ENCODE measurements at places on chromosomes 6 and 20.

- no peak for DNase-seq
These were observed 8.8 kb upstream of the TAF8 start for GRCh38 chr6:42041481-42042053.

DNA sequence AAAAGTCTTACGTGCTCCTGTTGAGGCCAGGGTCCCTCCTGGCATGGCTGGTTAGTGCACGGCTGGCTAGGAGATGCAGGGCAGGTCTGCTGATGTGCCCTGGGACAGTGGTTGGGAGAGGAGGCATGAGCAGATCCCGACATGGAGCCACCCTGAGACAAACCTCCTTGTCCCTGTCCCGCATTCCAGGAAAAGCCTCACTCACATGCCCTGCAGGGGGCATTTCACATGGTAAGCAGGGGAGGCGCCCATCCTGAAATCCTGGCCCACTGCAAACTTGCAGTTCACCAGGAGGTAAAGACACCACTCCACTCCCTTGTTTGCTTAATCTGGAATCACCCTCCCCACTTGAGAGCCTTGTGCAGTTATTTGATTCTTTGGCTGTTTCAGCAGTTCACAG lies 116.7 kb upstream of the SLC24A3 start:
- no peak for DNase-seq

DNA sequence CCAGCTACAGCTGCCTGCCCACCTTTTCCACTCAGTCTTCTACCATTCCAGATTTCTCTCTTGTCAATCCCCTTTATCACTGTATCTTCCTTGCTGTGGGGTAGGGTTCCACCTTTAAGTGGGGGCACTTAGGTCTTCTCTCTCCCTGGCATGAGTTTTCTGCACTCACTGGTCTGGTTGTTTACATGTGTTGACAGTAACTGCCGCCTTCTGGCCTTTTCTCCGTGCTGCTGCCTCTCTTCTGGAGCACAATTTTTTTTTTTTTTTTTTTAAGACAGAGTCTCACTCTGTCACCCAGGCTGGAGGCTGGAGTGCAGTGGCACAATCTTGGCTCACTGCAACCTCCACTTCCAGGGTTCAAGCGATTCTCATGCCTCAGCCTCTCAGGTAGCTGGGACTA lies 12.0 kb downstream of the RNF114 start:
- no peak for DNase-seq

GRCh38 chr6:46923476-46923875 lies 1.7 kb upstream of the ADGRF5 start:
- DNase-seq = no peak

DNA sequence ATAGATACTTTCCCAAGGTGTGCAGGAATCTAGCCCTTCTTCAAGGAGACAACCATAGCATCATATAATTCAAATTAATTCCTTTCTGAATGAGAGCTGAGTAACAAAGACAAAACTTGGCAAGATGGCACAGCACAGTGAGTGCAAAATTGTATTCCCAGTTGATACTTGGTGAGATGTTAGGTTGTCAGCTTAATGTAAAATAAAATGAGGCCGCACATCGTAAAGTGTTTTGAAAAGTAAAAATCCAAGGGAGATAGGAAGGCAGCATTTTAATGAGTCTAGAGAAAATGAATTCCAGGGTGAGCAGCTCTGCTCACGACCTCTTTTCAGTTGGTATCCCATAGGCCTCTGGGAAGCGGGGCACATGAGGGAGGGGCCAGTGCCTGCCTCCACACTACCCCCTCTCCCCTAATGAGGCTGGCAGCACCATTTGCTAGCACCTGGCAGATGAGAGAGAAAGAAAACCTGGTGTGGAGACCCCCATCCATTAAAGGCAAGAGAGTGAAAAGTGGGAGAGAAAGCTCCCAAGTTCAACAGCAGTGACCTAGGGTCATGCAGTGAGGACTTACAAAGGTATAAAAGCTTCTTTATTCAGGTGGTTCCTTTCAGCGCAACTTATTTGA lies 158.4 kb downstream of the BTBD9 start:
- no peak for DNase-seq

DNA sequence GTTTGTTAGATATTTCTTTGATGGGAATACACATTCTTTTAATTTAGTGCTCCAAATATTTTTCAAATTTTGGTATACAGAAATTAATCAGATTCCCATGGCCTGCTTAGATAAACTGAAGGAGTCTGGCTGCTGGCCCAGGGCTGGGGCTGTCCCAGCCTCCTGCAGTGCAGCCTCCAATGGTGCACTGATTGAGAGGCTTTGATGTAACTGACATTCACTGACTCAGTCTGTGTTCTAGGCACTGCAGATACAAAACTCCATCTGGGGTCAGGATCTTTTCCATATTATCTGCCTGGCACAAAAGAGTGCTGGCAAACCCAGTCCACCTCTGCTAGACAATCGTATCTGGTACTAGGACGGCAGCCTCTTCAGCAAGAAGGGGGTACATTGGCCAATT lies 64.8 kb downstream of the GRIK2 start:
- DNase-seq = no peak

- no peak for DNase-seq
These were observed 67.1 kb upstream of the DUSP22 start for GRCh38 chr6:225121-225721.

DNA sequence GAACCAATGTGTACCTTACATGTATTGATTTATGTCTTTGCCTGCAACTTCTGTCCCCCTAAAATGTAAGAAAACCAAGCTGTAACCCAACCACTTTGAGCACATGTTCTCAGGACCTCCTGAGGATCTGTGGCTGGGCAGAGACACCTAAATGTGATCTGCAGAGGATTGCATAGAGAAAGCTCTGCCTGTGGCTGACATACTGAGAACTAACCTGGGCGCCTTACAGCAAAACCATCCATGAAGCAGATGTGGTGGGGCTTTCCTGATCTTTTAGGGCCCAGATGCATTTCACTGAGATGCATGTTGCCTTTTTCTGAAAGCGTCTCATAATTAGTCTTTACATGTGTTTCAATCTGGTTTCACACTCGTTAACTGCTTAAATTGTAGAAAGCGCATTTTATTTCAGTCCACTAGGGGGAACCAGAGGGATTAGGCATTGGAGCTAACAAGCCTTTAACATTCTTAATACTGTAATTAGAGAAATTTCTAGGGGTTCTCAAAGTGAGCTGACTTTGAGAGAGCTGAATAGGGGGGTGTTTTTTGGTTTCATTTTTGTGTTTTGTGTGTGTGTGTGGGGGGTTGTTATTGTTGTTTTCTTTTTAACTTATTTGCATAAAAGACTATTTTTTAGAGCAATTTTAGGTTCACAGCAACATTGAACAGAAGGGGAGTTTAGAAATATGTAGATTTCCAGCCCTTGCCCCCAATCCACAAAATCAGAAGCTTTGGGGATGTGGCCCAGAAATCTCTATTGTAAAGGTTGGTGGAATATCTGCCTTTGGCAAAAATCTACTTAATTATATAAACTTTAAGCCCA lies 50.9 kb upstream of the FAM184A start:
- DNase-seq = no peak

DNA sequence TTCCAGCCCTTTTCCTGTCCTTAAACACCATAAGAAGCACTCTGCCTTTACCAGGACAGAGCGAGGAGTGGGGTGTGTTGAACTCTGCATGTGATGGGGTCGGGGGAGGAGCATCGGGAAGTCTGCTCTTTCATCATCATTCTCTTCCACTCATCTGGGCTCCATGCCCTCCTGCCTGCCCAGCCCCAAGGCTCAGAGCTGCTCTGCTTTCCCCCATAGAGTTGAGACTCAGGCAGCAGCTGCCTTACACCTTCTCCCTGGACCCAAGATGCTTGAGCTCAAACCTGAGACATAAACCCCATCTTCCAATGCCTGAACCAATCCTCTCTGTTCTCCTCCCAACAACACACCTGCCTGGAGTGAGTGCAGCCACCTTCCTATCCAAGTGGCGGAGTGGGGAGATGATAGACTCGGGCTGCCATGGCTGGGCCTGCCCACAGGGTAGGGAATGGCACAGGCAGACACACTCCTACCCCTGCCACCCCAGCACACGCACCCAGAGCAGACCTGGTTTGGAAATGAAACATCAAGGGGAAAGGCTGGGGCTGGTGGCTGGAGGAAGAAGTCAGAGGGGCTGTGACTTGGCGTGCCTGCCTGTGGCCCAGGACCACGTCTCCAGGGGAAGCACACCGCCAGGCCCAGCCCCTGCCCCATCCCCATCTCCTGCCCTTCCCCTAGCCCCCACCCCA lies 28.4 kb downstream of the TFEB start:
- peak; percentile 66 for DNase-seq

DNA sequence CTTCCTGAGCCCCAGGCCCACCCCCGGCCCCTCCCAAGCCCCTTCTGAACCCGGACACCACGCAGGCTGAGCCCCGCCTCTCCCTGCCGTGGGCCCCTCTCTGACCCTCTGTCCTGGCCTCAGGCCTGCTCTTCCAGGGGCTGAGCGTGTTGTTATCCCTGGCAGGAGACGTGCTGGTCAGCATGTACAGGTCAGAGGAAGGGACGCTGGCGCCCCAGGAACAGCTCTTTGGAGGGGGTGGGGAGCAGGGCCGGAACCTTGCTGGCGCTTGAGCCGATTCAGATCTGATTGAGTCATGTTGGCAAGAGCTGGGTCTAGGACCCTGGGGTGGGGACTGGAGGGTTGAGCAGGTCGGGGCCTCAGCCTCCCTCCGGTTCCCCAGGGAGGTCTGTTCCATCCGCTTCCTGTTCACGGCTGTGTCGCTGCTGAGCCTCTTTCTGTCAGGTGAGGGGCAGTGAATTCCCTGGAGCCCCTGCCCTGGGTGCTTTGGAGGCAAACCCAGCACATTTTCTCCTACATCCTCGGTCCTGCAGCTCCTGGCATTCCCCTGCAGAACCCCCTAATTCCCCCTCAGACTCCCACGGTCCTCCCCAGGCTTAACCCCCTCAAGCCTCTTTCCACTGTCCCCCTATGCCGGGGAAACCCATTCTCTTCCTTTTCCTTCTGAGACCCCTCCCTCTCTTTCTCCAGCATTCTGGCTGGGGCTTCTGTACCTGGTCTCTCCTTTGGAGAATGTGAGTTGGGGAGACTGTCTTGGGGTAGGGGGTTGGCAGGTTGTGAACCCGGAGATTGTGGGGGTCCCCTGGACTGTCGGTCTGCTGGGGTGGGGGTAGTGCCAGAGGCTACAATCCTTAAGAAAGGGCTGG lies 2.0 kb downstream of the SPAG4 start:
- DNase-seq = peak; percentile 63

- no peak for DNase-seq
These were observed 149.4 kb upstream of the BMP2 start for GRCh38 chr20:6618051-6618450.

- DNase-seq = no peak
These were observed 855.8 kb upstream of the CITED2 start for GRCh38 chr6:140230282-140230681.

- no peak for DNase-seq
These were observed 67.7 kb downstream of the AKAP12 start for GRCh38 chr6:151307501-151307900.

DNA sequence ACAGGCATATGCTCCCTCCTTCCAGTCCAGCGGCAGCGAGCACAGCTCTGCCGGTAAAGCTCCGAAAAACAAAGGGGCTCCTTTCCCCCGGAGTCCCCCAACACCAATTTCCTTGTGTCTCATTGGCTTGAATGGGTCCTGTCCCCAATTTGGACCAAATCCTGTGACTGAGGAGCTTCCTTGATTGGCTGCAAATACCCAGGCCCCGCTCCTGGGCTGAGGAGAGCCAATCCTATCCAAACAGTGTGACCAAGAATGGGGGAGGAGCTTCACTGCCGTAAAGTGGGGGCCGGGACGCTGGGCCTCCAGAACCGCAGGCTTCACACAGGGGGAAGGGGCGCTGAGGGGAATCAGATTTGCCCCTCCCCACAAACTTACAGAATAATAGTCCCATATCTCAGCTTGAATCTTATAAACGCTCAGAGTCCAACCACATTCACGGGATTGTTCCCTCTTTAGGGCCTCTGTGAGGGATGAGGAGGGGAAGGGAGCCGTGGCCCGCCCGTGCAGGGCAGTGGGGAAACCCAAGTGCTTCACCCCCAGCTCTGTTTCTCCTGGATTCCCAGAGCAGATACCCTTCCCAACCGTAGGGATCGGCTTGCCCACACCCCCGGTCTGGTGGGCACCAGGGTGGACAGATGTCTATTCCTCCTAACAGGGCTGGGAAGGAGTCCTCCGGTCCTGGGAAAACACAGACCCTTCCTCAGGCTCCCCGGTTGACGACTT lies 141.0 kb upstream of the MLN start:
- no peak for DNase-seq

DNA sequence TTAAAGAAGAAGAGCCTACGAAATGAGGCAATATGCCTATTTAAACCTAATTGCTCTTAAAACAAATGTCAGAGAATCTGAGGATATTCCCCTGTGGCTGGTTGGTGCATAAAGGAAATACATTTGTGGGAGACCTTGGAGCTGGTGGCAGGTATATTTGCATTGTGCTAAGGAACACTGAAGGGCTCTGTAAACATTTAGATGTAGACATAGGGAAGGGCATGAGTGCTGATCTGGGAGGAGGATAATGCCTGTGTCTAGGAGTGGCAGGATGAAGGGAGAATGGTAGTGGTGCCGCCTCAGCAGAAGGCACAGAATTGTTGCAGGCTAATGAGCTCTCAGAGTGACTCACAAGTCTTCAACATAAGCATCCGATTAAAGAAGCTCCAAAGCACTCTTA lies 85.8 kb downstream of the CD164 start:
- DNase-seq = no peak

DNA sequence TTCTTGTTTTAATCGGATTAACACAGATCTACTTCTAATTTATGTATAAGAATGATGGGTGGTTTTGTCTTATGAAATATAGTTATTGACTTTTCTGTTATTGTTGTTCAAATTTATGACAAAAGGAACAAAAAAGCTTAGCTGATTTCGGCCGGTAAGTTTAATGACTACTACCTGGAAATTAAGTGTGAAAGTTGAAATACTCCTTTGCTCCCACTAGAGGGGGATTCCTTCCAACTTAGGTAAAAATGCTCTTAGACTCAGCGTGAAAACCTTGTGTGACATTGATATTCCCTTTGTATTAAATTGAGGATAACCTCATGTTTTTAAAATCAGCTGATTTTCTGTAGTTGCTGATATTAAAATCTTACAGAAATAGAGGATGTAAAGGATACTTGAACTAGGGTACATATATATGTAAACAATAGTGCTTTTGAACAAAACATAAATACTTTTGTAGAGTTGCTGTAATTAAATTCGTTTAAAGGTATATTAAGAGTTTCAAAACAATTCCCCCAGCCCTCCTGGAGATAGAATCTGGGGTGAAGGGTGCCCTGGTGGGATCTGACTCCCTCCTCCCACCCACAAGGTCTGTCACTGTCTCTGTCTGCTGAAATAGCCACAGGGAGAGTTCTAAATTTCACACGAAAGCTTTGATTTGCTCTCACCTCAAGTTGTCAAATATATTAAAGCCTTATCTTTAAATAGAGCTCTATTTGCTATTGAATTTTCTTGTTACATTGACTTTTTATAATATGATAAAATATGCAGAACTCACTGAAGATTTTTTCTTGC lies 257.5 kb downstream of the ARID1B start:
- no peak for DNase-seq

DNA sequence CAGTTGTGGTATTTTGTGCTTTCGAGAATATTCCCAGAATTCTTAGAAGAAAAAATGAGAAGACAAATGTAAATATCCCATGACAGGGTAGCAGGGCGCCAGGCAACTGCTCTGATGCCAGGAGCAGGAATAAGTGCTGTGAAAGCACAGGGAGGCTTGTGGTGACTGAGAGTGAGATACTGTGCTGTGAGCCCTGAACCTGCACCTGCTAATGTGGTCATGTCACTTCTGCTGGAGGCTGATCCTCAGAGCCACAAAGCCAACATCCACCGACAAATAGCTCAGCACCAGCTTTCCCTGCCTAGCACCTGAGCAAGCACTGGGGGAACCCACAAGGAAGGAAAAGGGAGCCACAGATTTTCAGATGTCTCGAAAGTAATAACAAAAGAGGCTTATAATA lies 368.6 kb upstream of the CDH4 start:
- no peak for DNase-seq

GRCh38 chr20:57795977-57796560 lies 86.3 kb upstream of the PMEPA1 start:
- DNase-seq = no peak
